Heart left ventricle (tissue), 16 donors: ENCODE measurements at places on chromosomes 2 and 18.

- no peak for DNase-seq
These were observed 316 bp downstream of the CRIM1 start for GRCh38 chr2:36355890-36356297.

DNA sequence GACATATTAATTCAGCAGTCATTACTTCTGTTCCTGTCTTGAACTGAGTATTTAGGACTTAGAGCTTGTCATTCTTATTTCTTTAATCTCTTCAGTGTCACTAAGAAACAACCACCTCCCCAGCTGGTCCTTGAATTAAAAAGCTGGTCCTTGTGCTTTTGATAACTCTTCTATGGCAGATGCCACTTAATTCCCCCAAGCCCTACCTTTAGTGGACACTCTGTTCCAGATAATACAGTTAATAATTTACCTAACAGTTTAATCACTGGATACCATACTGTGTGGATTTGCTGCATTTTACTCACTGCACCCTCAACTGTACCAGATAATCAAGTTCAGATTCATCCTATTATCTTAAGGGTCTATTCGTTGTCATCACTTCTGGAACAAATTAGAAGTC lies 73.1 kb downstream of the SKA1 start:
- no peak for DNase-seq

DNA sequence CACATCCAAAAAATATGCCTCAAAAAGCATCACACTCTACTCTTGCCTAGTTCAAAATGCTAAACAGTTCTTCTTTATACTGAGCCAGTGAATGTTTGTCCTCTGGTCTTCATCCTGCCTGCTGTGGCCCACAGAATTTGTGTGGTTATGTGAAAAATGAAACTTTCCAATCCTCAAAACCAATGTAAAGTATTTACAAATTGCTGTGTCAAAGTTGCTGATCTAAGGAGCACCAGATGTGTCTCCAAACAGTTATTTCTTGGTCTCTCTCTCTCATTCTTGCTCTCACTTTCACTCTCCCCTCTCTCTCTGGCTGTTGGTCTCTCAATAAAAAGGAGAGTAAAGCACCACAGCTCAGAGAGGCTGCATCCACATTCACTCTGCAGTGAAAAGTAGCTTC lies 23.0 kb downstream of the EPHA4 start:
- no peak for DNase-seq

GRCh38 chr2:134438371-134438770 lies 184.5 kb downstream of the MGAT5 start:
- no peak for DNase-seq
